ENCODE measurements at places on chromosomes 3 and 15.

GRCh38 chr15:96053781-96054428 lies 276.6 kb upstream of the NR2F2 start:
- peak; percentile 12 for DNase-seq

DNA sequence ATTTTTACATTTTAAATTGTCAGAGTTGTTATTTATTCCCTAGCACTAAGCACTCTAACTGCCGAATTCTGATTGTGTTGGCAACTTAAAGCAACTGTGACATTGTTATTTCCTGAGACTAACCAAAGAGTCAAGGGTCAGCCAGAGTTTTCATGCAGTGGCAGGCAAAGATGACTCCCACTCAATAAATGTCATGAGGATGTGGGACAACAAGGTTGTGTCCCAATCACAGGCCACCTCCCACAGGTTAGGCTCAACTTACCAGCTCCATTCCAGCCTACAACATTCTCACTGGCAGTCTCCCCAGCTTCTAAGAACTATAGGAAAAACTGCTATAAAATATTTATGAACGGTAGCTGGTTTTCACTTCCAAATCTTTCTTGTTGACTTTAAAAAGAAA lies 80.1 kb downstream of the RSL24D1 start:
- no peak for DNase-seq

DNA sequence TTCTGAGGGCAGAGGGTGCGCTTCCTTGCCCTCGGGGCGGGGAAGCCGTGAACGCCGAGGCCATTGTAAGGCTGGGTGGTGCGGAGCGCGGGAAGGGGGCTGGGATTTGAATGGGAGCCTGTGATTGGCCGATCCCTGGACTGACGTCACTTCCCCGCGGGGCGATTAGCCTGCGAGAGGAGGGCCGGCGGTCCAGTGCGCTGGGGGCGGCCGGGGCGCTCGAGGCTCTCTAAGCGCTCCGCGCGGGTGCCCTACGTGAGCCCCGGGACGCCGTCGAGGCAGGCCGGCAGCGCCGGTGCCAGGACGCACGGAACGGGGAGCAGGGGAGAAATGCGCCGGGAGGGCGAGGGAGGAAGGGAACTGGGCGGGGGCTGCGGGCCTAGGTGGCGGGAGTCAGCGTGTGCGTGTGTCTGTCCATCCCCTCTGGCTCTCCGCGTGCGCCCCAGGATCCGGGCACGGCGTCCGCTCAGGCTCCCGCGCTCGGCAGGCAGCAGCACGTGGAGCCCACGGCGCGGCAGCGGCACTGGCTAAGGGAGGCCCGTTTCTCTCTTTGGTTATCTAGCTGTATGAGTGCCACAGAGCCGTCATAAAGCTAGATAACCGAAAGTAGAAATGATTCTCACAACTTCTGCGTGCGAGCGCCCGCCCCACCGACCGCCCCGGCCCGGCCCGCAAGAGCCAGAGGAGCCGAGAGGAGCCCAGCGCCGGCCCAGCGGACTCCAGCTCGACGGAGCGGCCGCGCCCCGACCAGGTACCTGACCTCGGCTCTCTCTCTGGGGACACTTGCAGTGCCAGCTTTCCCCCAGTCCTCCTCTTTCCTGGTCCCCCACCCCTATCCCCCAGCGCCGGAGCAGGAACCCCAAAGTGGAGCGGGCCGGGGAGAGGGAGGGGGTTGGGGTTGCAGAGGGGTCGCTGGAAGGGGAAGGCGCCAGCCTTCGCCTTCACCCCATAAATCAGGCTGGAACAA lies 33.1 kb upstream of the POLG start:
- DNase-seq, result peak; percentile 67

GRCh38 chr3:4207672-4208071 lies 95.5 kb upstream of the SETMAR start:
- DNase-seq, result no peak

GRCh38 chr3:129038121-129038855 lies 22.3 kb upstream of the GP9 start:
- DNase-seq, result no peak

DNA sequence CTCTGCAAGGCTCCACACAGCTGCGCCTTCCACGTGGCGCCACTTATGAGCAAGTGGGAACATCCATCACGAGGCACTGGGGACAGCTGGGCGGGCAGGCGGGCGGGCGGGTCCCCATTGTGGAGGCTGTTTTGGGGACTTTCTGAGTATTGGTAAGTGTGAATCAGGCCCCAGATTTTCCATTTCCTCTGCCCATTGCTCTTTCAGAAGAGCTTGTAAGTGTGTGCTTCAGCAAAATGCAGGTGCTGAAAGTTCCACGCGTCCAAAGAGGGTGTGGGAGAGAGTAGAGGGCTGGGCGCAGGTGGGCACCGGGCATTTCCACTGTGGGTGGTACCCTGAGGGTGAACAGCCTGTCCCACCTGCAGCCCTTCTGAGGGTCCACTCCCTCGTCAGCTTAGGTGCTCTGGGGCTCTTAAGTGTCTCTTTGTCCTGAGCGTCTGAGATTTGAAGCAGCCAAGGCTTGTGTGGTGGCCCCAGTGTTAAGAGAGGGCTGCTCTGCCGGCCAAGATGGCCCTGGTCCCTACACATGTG lies 177.1 kb downstream of the RPLP1 start:
- DNase-seq, result no peak

DNA sequence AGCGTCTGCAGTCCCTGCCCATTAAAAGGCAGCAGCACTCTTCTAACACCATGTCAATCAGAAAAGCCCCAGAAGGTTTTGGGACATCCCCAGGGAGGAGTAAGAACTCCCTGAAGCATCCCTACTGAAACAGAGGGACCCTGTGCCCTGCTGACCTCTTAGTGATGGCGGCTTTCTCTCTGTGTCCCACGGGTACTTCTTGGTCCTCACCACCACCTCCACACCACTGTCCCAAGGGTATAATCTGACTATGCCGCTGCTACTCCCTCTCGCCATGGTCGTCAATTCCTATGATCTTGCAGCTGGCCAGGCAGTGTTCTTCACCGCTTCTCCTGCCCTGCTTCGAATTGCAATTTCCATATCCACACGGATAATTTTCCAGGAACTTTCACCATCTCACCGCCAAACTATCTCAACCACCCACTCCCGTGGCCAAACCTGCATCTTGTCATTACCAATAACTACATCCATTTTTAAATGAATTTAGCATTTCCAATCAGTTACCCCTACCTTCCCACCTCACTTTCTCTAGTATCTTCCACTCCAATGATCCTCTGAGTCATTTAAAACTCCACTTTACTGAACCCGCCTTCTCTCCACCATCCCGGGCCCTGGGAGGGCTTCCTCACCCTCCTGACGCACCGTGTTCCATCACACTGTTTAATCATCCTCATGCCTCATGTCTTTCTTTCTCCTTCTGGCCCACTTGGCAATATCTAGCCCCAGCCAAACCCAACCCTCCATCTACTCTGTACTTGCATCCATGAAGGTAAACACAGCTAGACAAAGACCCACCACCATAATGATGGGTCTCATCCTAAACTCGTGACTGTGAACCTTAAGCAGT lies 23.7 kb downstream of the PRR23E start:
- no peak for DNase-seq

DNA sequence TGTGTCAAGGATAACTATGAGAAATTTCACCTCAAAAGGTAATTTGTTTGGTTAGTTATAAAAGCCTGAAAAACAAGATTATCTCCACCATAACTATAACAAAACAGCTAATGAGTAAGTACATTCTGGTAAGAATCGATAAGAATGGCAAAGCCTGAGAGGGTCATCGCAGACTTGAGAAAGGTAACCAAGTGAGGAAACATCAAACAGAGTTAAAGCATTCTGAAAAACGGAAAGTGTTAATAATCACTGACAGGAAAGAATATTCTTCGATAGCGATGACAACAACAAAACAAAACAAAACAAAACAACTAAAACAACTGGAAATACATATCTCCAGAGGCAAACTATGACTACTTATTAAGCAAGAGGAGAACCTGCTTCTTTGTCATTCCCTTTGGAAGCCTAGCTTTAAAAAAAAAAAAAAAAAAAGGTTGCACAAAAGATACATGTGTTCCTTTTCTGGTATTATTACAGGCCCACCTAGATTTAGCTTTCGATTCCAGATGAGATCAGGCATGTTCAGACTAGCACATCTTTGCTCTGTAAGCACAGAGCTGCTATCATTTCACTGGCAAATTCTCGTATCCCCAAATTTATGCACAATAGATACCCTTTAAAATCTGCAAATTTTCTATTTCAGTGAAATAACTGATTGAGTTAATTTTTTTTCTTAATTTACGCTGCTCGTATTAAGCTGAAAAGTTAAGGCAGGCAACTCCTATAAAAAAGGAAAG lies 155.6 kb downstream of the TIGIT start:
- DNase-seq, result no peak

DNA sequence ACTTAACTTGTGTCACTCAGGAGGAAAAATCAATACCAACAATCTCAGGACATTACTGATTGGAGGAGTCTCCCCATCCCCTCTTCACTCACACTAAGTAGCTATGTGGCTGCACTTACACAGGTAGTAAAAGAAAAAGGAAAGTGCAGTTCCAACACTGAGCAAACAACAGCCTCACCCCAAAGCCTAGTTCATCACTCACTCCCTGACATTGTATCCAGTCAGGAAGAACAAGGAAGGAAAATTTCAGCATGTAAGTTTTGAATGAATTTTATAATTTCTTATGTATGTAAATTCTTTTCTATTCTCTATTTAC lies 273.4 kb downstream of the IGSF11 start:
- no peak for DNase-seq

- no peak for DNase-seq
Measured at GRCh38 chr15:81852411-81853149, 193.2 kb downstream of the MEX3B start.
